Cardiac muscle cell (in vitro differentiated cells and primary cell): ENCODE measurements at places on chromosomes 6 and 20. TPM values are rescaled to one million over a fixed set of nuclear protein-coding genes. Genes with fewer than 3 reads are reported as not detected.

Gene WFDC2
- 0.95 and 3.0 TPM in 2 replicates for total RNA-seq

Gene CAPN11
- not detected in 2 replicates for total RNA-seq

Gene IPCEF1
- total RNA-seq: 0.15 and 0.46 TPM in 2 replicates

Gene PRR18
- total RNA-seq: 0.12 and 0.92 TPM in 2 replicates

Gene ID4
- 196 and 265 TPM in 2 replicates for total RNA-seq

Gene NFS1
- 32.6 and 39.3 TPM in 2 replicates for total RNA-seq

Gene MOG
- 1.3 and 1.8 TPM in 2 replicates for total RNA-seq

Gene BPIFB1
- total RNA-seq: not detected in 2 replicates

Gene TNXB
- total RNA-seq: 3.0 and 9.3 TPM in 2 replicates

Gene PGBD1
- 7.5 and 8.2 TPM in 2 replicates for total RNA-seq

Gene OR14J1
- total RNA-seq: not detected in 2 replicates

Gene SMIM26
- 152 and 213 TPM in 2 replicates for total RNA-seq

Gene TCF21
- 3.7 and 4.9 TPM in 2 replicates for total RNA-seq

Gene TULP1
- 4.8 and 5.2 TPM in 2 replicates for total RNA-seq

Gene TPBG
- 13.2 and 14.3 TPM in 2 replicates for total RNA-seq

Gene ID1
- 596 and 766 TPM in 2 replicates for total RNA-seq

Gene CST5
- not detected in 2 replicates for total RNA-seq

Gene SMOC2
- 2.9 and 3.2 TPM in 2 replicates for total RNA-seq

Gene ZNF292
- total RNA-seq: 43.3 and 48.7 TPM in 2 replicates

Gene ZC2HC1B
- total RNA-seq: not detected in 2 replicates

Gene ETV7
- 0.14 TPM in 1 of 2 replicates, not detected in the other for total RNA-seq

Gene FOXC1
- total RNA-seq: 3.4 and 6.2 TPM in 2 replicates

Gene SNX3
- 186 and 190 TPM in 2 replicates for total RNA-seq

Gene KCNK5
- total RNA-seq: 0.27 and 0.28 TPM in 2 replicates

Gene RAB32
- 6.8 and 9.8 TPM in 2 replicates for total RNA-seq

Gene ZSCAN16
- 7.4 and 10.3 TPM in 2 replicates for total RNA-seq

Gene AGER
- 5.0 and 13.5 TPM in 2 replicates for total RNA-seq

Gene MACROD2
- total RNA-seq: 6.1 and 14.4 TPM in 2 replicates

Gene FERMT1
- total RNA-seq: 9.3 and 15.2 TPM in 2 replicates

Gene NOL7
- total RNA-seq: 109 and 154 TPM in 2 replicates

Gene SLC17A2
- not detected in 2 replicates for total RNA-seq

Gene TRIM10
- not detected in 2 replicates for total RNA-seq

Gene FAXC
- 0.14 and 0.30 TPM in 2 replicates for total RNA-seq

Gene PIGT
- total RNA-seq: 84.6 and 87.4 TPM in 2 replicates

Gene MUC22
- not detected in 2 replicates for total RNA-seq

Gene SH3BGRL2
- 35.0 and 36.1 TPM in 2 replicates for total RNA-seq

Gene SLC22A23
- 14.6 and 24.9 TPM in 2 replicates for total RNA-seq

Gene HM13
- total RNA-seq: 49.8 and 62.6 TPM in 2 replicates

Gene SLCO4A1
- total RNA-seq: 0.15 and 1.4 TPM in 2 replicates

Gene GABRR2
- total RNA-seq: 0.39 and 0.83 TPM in 2 replicates
